ENCODE measurements at places on chromosomes 5 and 9.

DNA sequence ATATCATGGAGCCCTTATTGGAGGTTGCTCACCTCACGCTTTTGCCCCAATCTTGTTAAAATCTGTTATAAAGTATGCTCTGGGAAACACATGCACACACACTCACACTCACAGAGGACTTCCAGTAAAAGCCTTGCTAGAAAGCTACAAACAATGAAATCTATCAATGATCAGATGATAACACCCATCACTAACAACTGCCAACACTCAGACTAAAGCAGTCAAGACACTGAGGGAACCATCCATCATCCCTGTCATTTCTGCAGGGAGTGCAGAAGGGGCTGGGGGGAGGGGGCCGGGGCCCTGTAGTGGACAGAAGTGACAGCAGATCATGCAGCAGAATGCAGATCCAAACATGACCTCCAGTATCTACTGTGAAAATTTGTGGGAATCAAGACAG lies 179.1 kb downstream of the AOPEP start:
- DNase-seq = no peak

- no peak for DNase-seq
Observed at GRCh38 chr5:108669462-108669861, 78.2 kb upstream of the FER start.

DNA sequence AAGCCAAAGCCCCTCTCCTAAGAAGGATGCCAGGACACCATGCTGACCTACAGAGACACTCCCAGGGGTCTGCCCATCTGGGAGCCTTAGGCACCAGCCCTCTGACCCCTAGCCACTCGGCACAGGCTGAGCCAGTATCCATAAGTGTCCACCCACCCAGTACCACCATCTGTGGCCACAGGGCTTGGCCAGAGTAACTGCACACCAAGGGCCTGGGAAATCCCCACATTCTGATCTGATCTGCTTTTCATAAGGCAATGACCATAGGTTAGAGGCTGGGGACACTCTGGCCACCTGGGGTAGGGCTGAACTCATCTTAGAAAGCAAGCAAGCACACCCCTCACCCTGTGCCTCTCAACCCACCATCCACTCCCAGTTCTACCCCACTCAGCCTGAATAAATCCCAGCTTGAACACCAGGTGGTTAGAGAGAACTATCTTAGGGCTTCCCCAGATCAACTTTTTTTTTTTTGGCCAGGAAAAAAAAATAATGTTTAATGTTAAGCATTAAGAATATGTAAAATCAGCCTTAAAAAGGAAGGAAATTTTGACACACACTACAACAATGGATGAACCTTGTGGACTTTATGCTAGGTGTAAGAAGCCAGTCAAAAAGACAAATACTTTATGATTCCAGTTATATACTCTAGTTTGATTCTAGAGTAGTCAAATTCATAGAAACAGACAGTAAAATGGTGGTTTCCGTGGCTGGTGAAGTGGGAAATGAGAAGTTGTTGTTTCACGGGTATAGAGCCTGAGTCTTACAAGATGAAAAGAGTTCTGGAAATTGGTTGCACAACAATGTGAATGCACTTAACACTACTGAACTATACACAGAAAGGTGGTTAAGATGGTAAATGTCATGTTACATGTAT lies 6.2 kb downstream of the GNPDA1 start:
- DNase-seq = no peak

DNA sequence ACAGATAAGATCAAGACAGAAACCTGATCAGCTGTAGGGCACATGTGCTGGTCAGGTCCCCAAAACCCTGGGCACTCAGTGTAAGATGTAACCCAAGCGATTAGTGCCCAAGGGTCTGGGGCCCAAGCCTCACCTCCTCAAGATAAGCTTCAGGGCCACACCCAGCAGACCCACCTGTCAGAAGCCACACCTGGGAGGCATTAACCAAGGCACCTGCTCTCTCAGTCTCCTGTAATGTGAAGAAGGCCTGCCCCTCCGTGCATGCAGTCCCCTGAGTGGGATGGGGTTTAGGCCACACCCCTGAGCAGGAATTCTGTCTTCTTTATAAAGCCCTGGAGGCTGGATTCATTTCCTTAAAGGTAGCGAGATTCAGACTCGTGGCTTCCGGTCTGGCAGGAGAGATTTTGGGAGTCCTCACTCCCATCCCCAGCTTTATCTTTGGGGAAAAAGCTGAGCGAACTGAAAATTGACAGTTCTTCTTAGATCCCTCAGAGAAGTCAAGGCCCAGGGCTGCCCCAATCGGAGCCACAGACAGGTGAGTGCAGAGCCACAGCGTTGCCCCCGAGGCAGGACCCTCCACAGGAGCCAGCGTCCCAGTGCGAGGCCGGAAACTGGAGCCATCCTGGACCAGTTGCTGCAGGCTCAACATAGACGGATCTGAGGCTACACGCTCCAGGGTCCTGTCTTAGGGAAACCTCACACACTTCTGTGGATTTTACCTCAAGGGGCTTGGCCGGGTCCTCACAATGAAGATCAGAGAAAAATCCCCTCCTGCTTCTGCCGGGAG lies 357.6 kb upstream of the IRX4 start:
- DNase-seq = no peak

DNA sequence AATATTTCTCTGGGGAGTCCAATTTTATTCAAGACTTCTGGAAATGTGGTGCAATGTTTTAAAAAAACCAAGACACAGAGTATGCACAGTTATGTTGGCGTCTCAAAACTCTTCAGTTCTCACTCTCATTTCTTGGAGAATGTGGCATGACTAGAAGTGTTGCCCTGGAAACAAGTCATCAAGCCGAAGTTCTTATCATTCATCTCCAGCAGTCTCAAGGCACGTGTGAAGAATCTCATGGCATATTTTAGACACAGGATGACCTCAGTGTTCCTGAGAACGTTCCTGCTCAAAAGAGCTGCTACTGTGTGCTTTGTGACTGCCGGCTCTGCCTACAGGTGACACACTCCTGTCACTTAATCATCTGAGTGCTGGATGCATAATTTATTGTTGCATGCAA lies 147.4 kb upstream of the IRX4 start:
- no peak for DNase-seq

- DNase-seq = peak; percentile 86
Observed at GRCh38 chr5:31638748-31639418, at the start of gene PDZD2. Gene PDZD2 (plus strand): TSS chr5:31639131.

DNA sequence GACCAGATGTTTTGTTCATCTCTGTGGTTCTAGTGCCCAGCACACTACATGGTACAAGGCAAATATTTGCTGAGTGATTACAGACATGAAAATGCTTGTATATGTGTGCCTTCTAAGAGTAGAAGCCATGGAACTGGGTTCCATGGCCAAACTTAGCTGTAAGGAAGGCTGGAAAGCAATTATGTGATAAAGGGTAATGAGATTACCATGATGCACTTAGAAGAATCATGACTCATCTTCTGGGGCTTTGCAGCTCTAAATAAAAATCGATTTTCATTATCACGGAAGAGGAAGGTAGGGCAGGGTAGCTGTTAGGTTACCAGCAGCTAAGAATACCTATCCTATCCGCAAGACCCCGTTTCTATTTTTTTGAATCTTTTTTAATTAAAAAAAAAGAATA lies 28.0 kb downstream of the RFK start:
- DNase-seq = no peak

DNA sequence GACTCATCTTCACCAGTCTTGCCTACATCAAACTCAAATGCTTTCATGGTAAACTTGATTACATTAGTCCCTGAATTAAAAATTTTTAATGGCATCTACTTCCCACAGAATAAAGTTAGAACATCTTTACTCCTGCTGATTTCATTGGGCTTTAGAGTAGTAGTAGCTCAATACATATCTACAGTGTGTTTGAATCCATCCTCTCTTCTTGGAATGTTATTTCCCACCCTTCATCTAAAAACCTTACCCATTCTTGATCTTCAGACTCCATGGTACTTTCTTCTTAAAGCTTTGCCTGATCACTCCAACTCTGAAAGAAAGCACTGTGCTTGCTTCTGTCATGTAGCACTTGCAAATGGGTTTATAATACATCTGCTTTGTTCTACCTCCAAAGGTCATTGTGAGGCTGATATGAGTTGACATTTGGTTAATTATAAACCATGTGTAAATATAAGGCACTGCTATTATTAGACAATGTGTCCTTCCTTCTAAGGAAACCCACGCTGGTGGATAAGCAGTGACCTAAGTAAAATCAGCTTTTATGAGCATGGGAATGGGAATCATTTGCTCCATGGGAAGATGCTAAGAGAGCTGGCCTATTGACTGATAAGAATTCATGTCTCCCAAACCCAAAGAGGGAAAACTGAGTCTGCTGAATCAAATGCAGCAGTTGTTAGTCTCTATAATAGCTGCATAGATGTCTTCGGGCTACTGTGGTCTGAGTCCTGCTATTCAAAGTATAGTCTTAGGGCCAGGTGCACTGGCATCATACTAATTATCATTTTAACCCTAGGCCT lies 7.5 kb upstream of the PRLR start:
- DNase-seq = no peak

DNA sequence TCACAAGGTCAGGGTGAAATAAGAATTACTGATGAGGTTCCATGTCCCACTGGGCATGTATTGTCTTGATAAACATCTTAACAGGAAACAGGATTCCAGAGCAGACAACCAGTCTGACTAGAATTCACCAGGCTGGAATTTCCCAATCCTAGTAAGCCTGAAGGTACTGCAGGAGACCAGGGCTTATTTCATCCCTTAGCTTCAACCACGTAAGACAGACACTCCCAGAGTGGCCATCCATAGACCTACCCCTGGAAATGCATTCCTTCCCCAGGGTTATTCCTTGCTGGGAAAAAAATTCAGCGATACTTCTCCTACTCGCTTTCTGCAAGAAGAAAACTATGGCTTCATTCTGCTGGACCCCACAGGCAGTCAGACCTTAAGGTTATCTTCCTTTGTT lies 785.4 kb downstream of the NR2F1-AS1 start:
- DNase-seq = no peak

GRCh38 chr9:7788772-7789171 lies 10.8 kb downstream of the DMAC1 start:
- no peak for DNase-seq

GRCh38 chr9:123735376-123735775 lies 194.6 kb downstream of the DENND1A start:
- no peak for DNase-seq

DNA sequence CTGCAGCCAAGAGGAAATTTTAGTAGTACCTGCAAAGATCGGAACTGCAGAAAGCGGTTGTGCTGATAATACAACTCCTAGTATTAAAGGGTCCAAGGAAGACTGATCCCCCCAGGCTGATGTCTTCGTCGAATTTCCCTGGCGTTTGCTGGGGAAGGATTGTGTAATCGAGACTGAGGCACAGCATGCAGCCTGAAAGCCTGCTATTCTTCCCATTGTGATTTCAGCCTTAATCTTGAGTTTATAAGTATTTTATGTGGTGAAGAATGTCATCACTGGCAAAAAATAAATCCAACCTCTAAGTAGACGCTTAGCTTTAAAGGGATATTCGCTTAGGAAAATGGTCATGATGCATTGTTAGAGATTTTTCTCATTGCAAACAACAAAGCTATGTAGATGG lies 21.3 kb upstream of the LMX1B start:
- no peak for DNase-seq

GRCh38 chr5:120769312-120769872 lies 305.3 kb downstream of the PRR16 start:
- DNase-seq = no peak

GRCh38 chr9:72978744-72979143 lies 25.9 kb upstream of the ALDH1A1 start:
- DNase-seq = no peak

Data from heart right ventricle (tissue), 16 donors.